CD4-positive, alpha-beta T cell treated with Interleukin-15 for 4 hours (primary cell): ENCODE measurements at places on chromosomes 1 and 21.
A peak's percentile ranks its signal among the peaks of the same experiment; 100 is the strongest.

GRCh38 chr21:23950344-23950743, 1656.9 kb downstream of the MRPL39 start:
- no peak for DNase-seq

GRCh38 chr1:155192346-155193274, 15.1 kb downstream of the THBS3 start:
- DNase-seq = peak; percentile 42

GRCh38 chr1:119732465-119733168, 20.9 kb downstream of the PHGDH start:
- no peak for DNase-seq

GRCh38 chr1:232213928-232214327, 416.0 kb downstream of the SIPA1L2 start:
- DNase-seq = no peak

DNA sequence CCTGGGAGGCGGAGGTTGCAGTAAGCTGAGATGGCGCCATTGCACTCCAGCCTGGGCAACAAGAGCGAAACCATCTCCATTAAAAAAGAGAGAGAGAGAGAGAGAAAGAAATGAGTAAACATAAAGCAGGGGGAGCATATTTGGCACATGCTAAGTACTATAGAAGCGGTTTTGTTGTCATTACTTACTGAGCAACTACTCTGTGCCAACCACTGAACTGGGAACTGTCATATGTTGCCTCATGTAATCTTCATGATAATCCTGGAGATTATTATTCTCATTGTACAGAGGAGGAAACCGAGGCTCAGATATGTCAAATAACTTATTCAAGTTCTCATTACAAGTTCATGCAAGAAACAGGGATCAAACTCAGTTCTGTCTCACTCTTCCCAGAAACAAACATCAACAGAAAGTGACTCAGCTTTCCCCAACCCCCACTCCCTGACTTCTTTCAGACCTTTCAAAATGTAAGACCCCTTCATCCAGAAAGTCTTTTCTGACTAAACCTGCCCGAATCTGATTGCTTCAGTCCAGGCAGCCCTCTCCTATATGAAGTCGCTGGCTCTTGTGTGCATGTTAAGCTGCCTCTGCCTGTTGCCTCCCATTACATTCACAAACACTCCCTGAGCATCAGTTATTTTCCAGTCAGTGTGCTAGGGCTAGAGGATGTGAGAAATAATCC, 23.5 kb downstream of the LAMB3 start:
- no peak for DNase-seq

- no peak for DNase-seq
Measured at GRCh38 chr1:121444096-121444495, 259.3 kb downstream of the SRGAP2C start.

DNA sequence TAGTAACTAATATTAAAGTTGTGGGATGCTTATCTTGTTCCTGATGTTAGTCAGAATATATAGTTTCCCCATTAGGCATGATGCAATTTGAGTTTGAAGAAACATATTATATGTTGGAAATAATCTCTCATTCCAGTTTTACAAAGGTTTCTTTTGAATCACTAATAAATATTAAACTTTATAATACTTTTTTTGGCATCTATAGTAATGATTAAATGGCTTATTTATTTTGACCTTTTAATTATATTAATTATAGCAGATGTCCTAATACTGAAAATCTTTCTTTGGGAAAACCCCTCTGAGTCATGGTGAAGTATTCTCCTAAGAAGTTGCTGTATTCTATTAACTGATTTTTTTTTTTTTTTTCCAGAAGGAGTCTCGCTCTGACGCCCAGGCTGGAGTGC, 28.5 kb upstream of the PTGS2 start:
- no peak for DNase-seq

DNA sequence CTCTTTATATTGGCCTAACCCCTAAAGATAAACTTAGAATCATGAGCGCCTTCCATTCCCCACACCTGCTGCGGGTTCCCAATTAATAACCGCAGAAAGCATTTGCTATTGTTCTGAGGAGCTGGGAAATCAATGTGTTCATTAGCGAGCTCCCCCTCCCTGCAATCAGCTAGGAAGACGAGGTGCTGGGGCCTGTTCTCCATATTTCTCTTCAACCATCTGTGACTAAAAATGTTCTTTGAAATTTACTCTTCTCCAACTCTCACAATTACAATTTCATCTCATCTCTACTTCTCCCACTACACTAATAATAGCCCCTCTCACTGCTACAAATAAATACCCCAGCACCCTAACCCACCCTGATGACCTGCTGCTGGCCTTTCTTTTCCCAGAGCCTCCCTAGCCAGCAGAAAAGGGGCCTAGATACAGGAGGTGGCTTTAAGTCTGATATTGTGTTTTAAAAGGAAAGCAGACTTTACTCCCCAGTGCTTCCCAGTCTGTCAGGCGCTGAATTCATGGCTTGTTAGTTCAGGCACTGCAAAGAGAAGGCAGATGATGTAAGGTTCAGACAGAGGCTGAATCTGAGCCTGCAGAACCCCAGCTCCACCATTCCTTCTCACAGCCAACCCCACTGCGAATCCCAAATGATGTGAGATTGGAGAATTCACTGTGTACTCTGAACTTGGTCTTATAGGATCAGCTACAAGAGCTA, 477.5 kb upstream of the DAB1 start:
- DNase-seq = no peak

DNA sequence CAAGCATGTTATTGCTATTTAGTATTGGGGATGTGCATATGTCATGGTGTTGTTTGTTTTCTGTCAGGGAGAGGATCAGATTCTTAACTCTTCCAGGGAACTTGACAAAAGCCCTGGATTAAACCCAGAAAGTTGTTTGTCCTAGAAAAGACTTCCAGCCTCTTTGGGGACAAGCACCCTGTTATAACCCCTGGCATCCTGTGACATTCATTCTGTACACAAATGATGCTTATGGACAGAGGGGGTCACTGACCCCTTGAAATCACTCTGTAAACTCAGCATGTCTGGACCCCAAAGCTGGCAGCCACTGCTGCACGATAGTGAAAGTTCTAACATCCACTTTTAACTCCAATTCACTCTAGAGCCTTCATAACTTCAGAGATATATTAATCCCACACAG, 81.2 kb downstream of the PROX1 start:
- DNase-seq = no peak

GRCh38 chr1:234874291-234875288, 254.0 kb downstream of the TOMM20 start:
- no peak for DNase-seq

DNA sequence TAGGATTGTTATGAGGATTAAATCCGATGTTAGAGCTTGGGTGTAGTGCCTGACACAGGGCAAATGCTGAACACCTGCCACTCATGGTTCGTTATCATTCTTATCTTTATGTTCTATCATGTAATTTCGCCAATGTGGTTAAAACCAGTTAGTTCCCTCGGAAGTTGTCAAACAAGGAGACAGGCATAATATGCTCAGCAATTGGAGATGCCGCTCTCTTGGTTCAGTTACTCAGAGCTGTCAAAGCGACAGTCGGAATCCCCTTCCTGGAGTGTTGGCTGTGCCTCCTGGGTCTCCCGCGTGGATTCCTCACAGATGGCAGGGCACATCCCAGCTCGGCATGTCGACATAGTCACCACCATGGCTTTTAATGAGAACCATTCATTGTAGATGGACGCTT, 192.2 kb downstream of the ROR1 start:
- no peak for DNase-seq

DNA sequence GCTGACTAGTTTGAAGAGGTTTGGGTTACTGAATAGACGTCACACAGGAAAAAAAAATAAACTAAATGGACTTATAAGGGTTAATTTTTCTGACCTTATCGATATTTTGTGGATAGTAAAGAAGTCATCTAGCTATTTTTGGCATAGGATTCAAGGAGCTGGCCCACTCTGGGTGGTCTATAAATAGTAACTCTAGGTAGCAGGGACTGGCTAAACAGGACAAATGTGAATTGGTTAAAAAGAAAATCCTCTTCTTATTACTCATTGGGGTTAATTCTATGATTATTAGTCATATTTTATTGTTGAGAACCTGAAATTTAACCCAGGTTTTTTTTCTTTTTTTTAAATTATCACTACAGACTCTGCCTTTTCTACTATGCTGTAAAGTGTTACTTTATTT, 61.7 kb downstream of the ATF6 start:
- DNase-seq = no peak

DNA sequence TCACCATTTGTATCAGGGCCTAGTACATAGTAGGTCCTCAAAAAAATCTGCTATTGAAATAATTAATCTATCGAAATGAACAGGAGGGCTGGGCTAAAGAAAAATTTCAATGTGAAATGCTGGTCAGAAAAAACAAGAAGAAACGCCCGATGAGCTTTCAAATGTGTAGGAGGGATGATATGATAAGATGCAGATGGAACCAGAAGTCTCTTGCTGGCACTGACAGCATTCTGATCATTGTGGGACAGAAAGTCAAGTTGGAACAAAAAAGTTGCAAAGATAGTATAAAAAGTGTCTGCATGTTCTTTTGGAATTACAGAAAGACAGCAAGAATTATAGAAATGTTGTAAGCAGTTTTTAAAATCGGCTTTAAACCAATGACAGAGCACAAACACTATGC, 11.1 kb downstream of the G0S2 start:
- no peak for DNase-seq
